ENCODE measurements at places on chromosomes 2 and 18. TPM values are rescaled to one million over a fixed set of nuclear protein-coding genes. Genes with fewer than 3 reads are reported as not detected.

DNA sequence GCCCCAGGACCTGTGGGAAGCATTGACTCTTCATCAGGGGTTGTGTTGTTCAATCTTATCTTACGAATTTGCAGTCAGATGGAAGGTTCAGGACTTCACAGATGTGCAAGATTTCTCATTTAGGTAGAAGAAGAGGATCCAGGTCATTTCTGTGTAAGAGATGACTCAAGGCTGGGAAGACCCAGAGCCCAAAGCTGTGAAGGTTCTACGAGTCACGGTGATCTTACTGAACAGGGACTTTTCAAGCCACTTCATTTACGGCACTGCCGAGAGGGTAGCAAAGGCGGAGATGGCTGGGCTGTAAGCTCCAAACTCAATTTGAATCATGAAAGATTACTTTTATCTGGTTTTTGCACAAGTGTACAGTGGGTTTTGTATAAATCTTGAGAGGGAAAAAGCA is 228.0 kb upstream of the MEX3C start:
- H3K27ac ChIP-seq, result no peak overlapping the region
- no peak overlapping the region for H3K4me3 ChIP-seq
- no peaks in the 10 kb centered on the region for H3K36me3 ChIP-seq
- no peaks in the 10 kb centered on the region for H3K4me1 ChIP-seq
- DNase-seq, result no peak

DNA sequence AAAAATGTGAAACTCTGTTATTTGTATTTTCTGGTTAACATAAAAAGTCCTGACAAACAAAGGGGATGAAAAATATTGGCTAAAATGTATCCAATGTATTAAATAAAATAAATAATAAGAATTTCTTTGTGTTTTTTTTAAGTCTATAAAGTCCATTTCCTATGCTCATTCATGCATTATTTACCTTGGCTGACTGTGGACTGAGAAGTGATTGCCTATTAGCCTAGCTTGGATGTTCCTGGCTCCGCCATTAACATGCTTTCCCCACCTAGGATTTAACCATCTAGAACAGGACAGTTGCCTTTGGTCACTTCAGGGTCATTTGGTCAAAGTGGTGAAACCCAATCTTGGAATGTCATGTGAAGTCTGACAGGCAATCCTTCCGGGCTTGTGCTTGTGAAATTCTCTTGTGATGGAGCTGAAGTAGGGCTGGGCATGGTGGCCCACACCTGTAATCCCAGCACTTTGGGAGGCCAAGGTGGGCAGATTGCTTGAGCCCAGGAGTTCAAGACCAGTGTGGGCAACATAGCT is 60.4 kb upstream of the TANC1 start:
- H3K27ac ChIP-seq, result no peak overlapping the region
- no peak for DNase-seq
- H3K36me3 ChIP-seq, result no peaks in the 10 kb centered on the region
- no peaks in the 10 kb centered on the region for H3K27me3 ChIP-seq

DNA sequence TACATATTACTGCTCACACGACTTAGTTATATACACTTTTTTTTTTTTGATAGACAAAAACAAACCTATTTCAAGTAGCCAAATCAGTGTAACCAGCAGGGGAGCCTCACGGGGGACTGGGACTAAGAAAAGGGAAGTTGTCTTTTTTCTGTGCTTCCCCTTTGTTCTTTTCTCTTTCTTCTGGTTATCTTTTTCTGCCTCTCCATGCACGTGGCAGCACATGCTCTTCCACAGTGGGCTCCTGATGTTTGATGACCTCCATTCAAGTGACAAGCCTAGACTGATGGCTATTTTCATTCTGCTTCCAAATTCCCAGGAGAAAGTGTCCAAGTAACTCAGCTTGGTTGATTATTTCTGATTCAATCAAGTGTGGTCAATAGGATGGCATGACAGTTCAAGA is 98.2 kb upstream of the STK39 start:
- H3K27me3 ChIP-seq, result no peaks in the 10 kb centered on the region
- no peak overlapping the region for H3K27ac ChIP-seq
- H3K4me3 ChIP-seq, result no peak overlapping the region
- no peaks in the 10 kb centered on the region for H3K36me3 ChIP-seq

- H3K27ac ChIP-seq, result no peak overlapping the region
- H3K27me3 ChIP-seq, result peaks cover 15% of the 10 kb centered on the region
- DNase-seq, result no peak
These were observed 13.0 kb downstream of the KIF5C start for GRCh38 chr2:148888003-148888501.

GRCh38 chr2:47688561-47688960 is 94.4 kb upstream of the MSH6 start:
- H3K4me1 ChIP-seq, result no peaks in the 10 kb centered on the region
- H3K27me3 ChIP-seq, result no peaks in the 10 kb centered on the region
- no peak overlapping the region for H3K4me3 ChIP-seq

DNA sequence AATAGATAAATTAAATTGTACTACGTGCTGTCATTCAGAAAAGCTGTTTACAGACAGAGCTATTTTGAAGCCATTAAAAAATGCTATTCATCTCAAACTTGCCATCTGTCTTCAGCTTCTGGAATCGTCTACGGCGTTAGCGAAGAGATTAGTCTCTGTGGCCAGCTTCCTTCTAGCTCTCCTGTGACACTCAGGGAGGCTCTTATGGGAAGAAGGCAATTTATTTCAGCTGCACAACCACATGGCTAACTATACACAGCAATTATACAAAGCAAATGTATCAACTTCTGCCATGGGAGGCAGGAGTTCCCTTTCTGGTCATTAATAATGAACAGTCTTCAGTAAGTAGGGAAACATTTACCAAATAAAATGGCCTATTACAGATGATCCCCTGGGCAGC is 6.3 kb downstream of the CTAGE1 start:
- no peak overlapping the region for H3K27ac ChIP-seq
- no peaks in the 10 kb centered on the region for H3K36me3 ChIP-seq
- no peak for DNase-seq
- H3K4me1 ChIP-seq, result no peaks in the 10 kb centered on the region

DNA sequence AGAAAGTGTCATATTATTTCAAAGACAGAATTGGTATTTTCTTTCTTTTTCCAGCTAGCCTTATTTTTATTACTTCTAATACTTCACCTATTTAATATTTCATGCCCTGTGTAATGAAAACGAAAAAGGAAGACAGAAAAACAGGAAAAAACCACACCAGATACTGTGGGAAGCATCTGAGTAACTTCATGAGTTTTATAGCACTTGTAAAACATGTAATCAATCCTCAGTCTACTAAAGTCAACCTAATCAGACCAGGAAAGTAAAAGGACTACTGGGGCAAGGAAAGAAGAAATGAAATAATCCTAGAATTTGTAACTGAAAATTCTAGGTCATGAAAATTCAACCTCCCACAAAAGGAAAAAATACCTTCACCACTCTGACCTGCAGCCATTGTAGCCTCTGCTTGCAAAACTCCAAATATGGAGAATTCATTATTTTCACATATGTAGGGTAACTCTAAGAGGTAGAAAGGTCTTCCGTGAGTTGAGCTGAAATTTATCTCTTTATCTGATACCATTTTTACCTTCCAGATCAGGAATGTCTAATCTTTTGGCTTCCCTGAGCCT is 34.7 kb upstream of the STRN start:
- peaks cover 11% of the 10 kb centered on the region for H3K36me3 ChIP-seq
- no peak overlapping the region for H3K27ac ChIP-seq
- no peaks in the 10 kb centered on the region for H3K4me1 ChIP-seq
- no peak for DNase-seq
- no peak overlapping the region for H3K4me3 ChIP-seq

- no peaks in the 10 kb centered on the region for H3K4me1 ChIP-seq
- H3K27me3 ChIP-seq, result no peaks in the 10 kb centered on the region
- no peaks in the 10 kb centered on the region for H3K36me3 ChIP-seq
- no peak overlapping the region for H3K27ac ChIP-seq
- no peak overlapping the region for H3K4me3 ChIP-seq
These were observed 45.6 kb upstream of the MTCL1 start for GRCh38 chr18:8659609-8660242.

DNA sequence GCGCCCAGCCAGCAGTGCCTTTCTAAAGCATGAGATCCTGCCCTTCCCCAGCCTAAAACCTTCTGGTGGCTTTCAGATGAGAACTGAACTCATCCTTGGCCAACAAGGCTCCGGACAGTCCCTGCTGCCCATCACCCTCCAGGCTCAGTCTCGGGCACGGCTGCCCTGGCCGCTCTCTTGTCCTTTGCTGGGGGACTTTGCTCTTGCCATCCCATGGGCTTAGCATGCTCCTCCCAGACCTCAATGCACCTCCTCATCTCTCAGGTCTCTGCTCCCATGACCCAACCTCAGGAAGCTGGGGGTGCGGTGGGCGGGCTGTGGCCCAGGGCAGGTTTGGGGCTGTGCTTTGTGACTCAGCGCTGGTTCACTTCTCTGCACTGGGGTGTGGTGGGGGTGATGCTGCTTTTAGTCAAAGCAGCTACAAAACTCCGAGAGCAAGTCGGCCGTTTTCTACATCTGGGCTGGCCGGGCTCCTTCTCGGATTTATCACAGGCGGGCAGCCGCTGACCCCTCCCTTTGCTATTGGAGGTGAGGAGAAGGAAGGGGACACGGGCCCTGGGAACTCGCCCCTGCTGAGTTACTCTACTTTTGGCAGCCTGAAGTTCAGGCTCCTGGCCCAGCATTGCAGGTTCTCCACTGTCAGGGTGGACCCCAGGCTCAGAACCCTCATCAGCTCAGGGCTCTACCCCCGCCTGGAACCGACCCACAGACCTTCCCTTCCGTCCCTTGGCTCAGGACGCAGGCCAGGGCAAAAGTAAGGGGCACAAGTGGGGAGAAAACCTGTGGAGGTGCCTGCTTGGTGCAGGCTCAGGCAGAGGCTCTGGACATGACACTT is 90.6 kb upstream of the TAF1B start:
- DNase-seq, result no peak
- no peaks in the 10 kb centered on the region for H3K27me3 ChIP-seq
- H3K27ac ChIP-seq, result no peak overlapping the region
- peak overlapping the region; percentile 34 for H3K4me3 ChIP-seq

DNA sequence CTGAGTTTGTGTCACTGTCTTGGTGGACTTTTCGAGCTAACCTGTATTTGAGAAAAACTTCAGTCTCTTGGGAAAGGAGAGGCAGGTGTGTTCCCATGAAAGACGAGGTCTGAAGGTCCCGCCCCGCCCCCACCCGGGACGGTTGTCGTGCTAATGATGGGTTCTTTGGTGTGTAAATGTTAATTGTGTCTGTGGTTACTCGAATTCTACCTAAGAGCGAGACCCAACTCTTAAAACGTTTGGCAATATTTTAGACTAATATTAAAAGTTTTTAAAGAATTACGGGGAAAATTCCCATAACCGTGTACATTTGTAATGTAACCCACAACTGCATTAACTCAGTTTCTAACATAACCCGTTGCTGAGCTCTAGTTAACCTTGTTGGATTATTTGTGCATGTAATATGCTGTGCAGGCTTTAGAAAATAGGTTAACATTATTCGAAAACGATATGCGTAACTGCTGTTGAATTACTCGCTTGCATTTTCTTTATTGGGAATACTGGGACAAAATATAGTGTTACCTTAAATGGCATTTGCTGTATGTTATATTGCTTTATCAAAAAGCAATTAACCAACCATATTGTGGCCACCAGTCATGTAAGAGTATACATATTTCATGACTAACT is 833 bp downstream of the EPB41L5 start:
- H3K4me3 ChIP-seq, result peak overlapping the region; percentile 69
- peaks cover 6% of the 10 kb centered on the region for H3K4me1 ChIP-seq
- peak overlapping the region; percentile 70 for H3K27ac ChIP-seq
- peaks cover 3% of the 10 kb centered on the region for H3K36me3 ChIP-seq

GRCh38 chr18:74081966-74082741 is 65.5 kb downstream of the FBXO15 start:
- peak overlapping the region; percentile 32 for H3K4me3 ChIP-seq
- DNase-seq, result peak; percentile 75
- no peaks in the 10 kb centered on the region for H3K36me3 ChIP-seq
- H3K4me1 ChIP-seq, result peaks cover 16% of the 10 kb centered on the region
- peak overlapping the region; percentile 74 for H3K27ac ChIP-seq

DNA sequence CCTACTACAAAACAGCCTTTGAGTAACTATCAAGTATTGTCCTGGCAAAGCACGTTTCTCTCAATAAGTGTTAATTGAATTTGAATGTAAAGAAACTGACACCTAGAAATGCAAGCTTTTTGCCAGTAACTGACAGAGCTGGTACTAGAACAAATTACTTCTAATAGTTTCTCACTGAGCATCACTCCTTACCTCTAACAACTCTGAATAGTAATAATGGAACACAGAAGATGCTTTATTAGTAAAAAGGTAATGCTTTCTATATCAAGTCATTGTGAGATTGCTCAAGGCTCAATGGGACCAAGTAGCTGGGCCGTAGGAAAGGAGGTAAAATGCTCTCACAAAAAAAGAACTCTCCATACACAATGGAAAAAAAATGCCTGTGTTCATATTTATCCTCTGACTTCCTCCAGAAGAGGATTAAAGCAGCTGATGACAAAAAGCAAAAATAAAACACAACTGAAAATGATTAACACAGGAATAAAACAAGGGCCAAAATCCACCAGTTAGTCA is 11.8 kb downstream of the RASGRP3 start:
- H3K36me3 ChIP-seq, result no peaks in the 10 kb centered on the region
- H3K27ac ChIP-seq, result no peak overlapping the region
- DNase-seq, result no peak
- H3K27me3 ChIP-seq, result no peaks in the 10 kb centered on the region
- no peaks in the 10 kb centered on the region for H3K4me1 ChIP-seq

DNA sequence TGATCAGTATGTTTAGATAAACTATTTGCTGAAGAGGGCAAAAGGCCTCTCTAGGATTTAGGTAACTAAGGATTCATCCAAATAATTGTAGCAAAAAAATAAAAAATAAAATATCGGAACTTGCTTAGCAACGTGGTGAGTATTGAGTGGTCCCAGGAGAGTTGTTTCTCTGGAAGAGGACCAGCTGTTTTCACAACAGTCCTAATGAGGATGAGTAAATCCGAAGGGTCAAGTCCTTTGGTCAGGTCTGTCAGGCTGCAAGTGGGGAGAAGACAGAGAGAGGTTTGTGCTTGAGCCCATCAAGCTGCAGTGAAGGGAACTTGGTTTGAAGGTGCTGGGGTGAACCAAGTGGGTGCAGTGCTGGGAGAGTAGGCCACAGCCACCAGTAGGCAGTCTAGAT is 539.2 kb downstream of the SLC4A3 start:
- no peaks in the 10 kb centered on the region for H3K27me3 ChIP-seq
- no peak for DNase-seq
- H3K27ac ChIP-seq, result no peak overlapping the region
- H3K4me3 ChIP-seq, result no peak overlapping the region

The HOXD13 gene
- total RNA-seq, result not detected

The RGPD4 gene
- total RNA-seq, result not detected

The EPB41L3 gene
- total RNA-seq, result 21.6 TPM

The LOXHD1 gene
- 0.34 TPM for total RNA-seq

The SP9 gene
- total RNA-seq, result not detected
